ENCODE measurements at places on chromosomes 4 and X.

DNA sequence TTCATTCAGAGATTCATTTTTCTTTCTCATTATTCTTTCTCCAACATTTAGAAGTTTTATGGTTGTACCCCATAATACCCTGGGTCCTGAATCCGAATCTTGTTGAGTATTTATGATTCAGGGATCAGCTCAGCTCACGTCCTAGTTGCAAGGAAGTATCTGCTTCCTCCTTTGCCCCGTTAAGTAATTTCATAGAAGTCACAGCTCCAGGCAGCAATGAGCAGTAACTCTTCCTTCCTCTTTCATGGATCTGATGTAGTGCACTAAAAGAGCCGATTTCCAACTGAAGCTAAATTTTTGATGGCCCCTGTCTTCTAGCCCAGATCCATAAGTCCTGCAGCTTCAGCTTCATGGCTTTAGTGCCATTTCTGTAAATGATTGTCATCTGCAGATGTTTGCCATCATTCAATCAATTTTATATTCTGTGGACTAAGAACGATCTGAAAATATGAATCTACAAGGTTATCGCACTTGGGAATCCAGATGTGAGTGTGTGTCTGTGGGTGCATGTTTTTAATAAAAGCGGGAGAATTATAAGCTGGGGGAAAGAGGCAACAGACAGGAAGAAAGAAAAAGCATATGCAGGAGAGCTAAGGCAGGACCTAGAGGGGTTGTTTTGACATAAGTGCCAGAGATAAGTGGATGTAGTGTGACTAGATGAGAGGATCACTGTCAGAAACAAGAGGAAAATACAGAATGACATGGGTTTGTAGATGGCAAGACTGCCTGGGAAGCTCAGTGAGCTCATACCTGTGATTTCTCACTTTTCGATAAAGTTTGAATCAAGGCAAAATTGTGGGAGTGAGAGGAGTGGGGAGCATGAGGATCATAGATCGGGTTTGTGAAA is 17.5 kb downstream of the VEGFD start:
- peak; percentile 45 for DNase-seq

DNA sequence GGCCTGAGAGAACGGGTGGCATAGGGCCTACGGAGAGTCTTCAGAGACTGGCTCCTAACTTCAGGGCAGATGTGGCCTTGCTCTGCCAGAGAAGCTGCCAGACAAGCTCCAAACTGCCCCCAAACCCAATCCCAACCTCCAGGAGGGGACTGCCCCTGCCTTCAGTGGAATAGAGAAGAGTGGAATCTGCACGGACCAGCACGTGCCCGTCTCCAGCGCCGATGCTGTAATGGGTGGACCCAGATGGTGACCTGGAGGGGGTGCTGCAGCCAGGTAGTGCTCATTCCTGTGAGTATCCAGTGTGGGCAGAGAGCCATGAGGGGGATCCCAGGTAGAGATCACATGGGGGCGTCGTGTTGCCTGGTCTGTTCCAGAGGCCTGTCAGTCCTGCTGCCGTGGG is 73.2 kb upstream of the NKX1-1 start:
- DNase-seq = peak; percentile 7

GRCh38 chrX:132025041-132025440 is 1.9 kb downstream of the STK26 start:
- DNase-seq = no peak

DNA sequence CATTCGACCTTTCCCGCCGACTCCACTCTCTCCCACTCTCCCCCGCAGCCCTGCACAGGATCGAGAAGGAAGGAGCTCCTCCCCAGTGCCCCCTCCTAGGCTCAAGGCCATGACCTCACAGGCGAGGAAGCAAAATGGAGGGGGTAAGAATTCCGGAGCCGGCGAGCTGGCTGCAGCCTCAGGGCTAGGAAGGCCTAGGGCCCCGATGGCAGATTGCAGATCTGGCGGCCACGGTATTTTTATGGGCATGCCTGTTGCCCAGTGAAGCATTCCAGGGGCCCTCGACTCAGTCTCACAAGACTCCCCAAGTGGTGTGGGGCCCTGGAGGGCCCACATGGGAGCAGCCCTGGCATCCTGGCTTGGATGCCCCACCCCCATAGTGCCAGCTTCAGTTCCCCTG is 942 bp upstream of the L1CAM start:
- DNase-seq = no peak

- DNase-seq = no peak
These were observed 179.4 kb downstream of the BANK1 start for GRCh38 chr4:101969965-101970364.

GRCh38 chr4:137531986-137532868 is at the start of gene PCDH18:
TSS of gene PCDH18 (minus strand) at chr4:137532494. CDS start at chr4:137532088, 406 bp downstream.
- DNase-seq = peak; percentile 59

DNA sequence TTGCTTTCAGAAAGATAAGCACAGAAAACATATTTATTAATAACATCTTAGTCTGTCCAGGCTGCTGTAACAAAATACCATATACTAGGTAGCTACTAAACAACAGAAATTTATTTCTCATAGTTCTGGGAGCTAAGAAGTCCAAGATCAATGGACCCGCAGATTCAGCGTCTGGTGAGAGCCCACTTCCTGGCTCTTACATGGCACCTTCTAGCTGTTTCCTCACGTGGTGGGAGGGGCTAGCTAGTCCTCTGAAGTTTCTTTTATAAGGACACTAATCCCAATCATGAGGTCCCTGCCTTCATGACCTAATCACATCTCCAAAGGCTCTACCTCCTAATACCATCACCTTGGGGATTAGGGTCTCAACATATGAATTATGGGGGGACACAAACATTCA is 57.2 kb upstream of the AFF2 start:
- DNase-seq = no peak

DNA sequence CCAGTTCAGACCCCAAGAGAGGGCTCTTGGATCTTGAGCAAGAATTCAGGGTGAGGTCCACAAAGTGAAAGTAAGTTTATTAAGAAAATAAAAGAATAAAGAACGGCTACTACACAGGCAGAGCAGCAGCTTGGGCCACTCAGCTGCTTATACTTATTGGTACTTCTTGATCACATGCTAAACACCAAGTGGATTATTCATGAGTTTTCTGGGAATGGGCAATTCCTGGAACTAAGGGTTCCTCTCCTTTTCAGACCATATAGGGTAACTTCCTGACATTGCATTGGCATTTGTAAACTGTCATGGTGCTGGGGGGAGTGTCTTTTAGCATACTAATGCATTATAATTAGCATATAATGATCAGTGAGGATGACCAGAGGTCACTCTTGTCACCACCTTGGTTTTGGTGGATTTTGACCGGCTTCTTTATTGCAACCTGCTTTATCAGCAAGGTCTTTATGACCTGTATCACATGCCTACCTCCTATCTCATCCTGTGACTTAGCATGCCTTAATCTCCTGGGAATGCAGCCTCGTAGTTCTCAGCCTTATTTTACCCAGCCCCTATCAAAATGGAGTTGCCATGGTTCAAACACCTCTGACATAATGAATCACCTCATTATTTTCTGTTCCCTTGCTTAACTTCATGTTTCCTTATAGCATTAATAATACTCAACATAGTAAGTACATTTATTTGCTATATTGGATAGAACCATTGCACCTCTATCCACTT is 476.3 kb downstream of the DTHD1 start:
- DNase-seq = no peak

- no peak for DNase-seq
These were observed 229.1 kb upstream of the FSTL5 start for GRCh38 chr4:162392946-162393345.

GRCh38 chr4:57231781-57232180 is 121.6 kb upstream of the IGFBP7 start:
- DNase-seq = no peak

Data from SK-N-SH (cell line).